Stimulated activated CD4-positive, alpha-beta T cell treated with anti-CD3 and anti-CD28 coated beads, Interleukin-12 subunit alpha, Interleukin-12 subunit beta, amount 100 ng/mL, for 4 hours (primary cell): ENCODE measurements at places on chromosomes 7 and 10.

- DNase-seq = no peak
Measured at GRCh38 chr7:66747881-66748511, 7.5 kb downstream of the RABGEF1 start.

- DNase-seq = peak; percentile 18
Measured at GRCh38 chr7:51430480-51431086, 114.0 kb upstream of the COBL start.

GRCh38 chr10:93438613-93439253, 43.4 kb downstream of the MYOF start:
- no peak for DNase-seq

DNA sequence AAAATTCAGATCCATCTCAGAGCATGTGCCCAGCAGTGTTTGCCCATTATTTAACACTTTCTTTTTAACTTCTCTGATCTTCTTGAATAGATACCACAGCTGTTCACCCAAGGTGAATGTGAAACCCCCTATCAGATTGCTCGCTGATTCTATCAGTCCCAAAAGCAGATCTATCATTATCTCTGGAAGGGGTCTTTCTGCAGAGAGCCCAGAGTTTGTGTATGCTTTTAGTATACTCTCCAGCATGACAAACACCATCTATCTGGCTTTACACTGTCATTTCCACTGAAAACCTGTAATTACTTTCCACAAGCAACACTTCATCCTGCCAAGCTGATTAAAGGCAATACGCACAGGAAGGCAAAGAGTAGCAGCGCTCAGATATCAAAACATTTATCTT, 168.2 kb downstream of the CACNA2D1 start:
- DNase-seq = no peak

- no peak for DNase-seq
Measured at GRCh38 chr7:30238721-30239441, 45.5 kb upstream of the ZNRF2 start.

DNA sequence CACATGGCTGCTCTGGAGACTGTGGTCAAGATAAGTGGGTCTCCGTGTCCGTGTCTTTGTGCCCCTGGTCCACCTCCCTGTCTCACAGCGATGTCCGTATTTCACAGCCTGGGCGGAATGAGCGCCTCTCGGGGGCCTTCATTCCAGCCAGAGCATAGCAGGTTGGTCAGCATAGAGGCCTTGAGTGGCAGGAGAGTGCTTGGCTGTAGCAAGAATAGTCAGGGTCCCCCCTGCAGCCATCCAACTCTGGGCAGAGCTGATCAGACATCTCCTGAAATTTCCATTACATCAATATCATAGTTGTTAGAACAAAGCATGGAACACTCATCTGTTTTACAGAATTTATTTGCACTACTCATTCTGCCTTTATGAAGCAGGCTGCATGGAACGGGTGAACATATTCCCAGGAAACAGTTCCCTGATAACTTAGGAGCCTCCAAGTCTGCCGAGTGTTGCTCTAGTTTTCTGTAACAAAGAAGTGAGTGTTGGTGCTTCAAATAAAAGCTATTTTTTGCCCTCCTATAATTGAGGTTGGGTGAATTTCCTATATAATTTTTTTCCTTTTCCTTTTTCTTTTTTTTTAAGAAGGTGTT, 255.3 kb downstream of the INHBA start:
- no peak for DNase-seq

DNA sequence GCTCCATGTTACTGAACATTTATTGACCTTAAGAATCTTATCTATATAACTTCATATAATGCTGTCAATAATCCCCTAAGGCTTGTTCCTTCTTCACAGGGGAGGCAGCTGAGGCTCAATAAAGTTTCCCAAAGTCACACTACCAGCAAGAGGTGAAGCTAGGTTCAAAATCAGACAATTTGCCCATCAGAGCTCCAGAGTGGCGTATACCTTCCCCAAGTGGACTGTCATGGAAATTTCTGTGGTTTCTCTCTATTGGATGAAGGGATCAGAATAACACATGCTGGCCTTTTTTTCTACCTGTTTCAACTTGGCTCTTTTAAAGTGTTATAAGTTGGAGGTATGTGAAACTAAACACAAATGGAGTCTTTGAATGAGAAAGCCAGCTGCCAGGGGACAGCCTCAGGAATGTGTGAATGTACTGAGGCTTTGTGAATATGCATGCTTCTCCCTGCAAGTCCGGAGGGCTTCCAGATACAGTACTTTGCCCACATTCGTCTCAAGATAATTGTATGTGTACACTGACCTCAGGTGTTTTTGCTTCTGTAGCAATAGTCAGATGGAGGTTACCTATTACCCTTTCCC, 656.3 kb upstream of the CELF2 start:
- DNase-seq = no peak

DNA sequence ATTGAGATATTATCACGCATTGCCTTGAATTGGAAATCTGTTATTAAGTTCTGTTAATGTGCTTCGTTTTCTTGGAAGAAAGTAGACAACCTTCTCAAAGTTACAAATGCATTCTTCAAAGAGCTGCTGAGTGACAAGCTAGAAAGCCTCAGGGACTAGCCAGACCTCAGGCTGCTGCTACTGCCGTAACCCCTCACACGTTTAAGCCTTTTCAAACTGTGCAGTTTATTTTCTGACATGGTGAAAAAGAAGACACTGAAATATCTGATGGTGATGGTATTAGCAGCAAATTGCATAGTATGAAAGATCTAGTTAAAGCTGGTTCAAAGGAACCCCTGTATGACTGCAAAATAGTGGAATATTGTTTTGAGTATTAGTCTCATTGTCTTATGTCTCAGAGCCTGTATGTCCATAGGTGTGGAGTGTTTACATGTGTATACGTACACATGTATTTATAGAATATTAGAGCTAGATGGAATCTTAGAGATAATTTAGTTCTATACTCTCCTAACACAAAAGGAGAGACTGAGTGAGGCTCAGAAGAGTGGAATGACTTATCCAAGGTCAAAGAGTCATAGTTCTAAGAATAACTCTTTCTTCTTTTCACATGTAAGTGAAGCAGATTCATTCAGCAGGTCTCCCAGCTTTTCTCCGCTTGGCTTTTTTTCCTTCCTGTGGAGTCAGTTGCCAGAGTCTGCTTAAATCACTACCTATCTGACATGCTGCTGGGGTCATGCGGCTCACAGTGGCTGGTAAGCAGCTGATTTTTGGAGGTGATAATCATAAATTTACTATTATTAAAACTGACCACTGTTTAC, 431.9 kb downstream of the PLXDC2 start:
- DNase-seq = no peak

GRCh38 chr10:70324339-70324861, 40.6 kb upstream of the NPFFR1 start:
- no peak for DNase-seq

DNA sequence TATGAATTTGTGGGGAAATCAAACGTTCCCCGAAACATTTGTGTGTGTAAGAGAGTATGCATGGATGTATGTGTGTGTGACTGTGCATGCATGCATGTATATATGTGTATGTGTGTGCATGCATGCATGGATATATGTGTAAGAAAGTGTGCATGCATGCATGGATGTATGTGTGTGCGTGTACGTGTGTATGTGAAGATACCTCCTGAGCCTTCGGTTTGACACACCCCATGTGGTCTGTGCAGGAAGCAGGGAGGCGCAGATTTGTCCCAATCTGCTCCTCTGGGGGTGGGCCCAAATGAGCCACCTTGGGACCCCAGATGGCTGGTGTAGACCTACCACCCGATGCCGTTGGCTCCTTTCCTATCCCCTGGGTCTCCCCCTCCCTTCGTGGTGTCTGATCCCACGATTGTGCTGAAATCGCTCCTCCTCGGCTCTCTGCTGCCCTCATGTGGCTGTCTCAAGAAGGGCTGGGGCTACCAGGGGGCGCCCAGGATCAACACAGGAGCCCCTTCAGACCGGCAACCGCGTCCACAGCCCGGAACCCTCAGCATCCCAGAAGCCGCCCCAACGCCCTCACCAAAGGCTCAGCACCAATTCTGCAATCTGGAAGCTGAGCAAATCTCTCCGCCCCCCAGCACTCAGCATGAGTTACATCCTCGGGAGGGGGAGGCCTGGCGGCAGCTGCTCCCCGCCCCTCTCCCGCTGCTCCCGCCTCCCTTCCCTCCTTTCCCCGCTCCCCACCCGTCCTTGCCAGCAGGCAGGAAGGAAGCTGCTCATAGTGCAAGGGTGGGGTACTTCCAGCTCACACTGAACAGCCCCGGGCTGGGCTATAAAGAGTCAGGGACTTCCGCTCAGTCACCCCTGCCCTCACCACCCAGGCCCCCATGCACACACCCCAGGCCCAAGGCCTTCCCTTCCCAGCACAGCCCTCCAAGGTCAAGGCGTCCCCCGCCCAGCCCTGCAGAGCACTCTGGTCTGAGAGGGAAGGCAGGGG, 2.3 kb upstream of the NOS3 start:
- DNase-seq = peak; percentile 67

DNA sequence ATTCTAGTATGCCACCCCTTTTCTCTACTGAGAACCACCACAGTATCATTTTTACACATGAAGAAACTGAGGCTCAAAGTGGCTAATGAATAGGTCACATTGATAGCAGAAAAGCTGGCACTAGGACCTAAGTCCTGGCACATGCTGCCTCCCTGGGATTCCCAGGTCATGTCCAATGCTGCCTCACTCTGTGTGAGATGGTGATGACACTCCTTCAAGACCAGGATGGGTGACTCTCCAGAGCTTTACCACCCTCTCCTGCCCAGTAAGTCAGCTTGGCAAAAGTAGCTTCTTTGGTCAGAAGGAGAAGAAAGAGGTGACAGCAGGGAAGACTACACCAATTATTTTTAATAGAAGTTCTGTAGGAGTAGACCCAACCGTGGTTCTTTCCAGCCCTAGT, 13.3 kb upstream of the AKR1B10 start:
- DNase-seq = no peak
